D721Med (cell line): ENCODE measurements at places on chromosomes 7 and 10.

- no peak for DNase-seq
Observed at GRCh38 chr10:71383972-71384687, 12.6 kb upstream of the CDH23 start.

GRCh38 chr10:93757801-93758507 lies at the start of gene LGI1:
Gene LGI1, plus strand, starts transcription at chr10:93757936. Its CDS starts 209 bp downstream, at chr10:93758145.
- no peak for DNase-seq

- DNase-seq, result no peak
Observed at GRCh38 chr10:9596368-9596920, 1421.2 kb upstream of the CELF2 start.

- no peak for DNase-seq
Observed at GRCh38 chr7:128424686-128425275, 15.0 kb upstream of the IMPDH1 start.

GRCh38 chr10:26997610-26998009 lies 102.7 kb downstream of the ANKRD26 start:
- no peak for DNase-seq

DNA sequence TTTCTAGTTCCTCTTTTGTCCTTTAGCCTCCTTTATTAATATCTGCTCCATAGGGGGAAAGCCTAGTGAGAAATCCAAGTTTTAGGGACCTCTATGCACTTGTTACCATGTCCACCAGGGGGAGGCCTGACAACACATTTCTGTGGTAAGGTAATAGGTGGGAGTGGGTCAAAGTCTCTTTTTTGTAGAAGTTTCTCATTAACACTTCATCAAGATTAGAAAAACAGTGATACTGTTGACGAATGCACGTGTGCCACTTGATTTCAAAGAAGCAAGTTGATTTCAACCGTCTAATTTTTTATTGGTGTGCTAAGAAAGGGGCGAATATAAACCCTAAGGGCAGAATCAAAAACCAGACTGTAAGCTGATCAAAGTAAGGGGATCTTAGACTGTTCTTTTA lies 30.6 kb downstream of the CISD1 start:
- DNase-seq, result peak; percentile 38

DNA sequence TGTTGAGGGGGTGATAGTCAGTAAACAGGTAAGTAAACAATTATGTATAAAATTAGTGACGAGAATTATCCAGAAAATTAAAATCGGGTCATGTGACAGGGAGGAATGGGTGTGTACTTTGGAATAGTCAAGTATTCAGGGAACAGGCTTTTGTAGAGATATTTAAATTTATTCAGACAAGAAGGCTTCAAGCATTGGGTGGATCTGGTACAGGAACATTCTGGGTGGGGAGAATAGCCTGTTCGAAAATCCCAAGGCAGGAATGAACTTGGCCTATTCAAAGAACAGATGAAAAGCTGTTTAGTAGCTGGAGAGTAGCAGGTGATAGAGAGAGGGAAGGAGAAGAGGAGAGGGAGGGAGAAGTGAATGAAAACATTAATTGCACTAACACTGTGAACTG lies 448.9 kb upstream of the FZD8 start:
- DNase-seq, result no peak

DNA sequence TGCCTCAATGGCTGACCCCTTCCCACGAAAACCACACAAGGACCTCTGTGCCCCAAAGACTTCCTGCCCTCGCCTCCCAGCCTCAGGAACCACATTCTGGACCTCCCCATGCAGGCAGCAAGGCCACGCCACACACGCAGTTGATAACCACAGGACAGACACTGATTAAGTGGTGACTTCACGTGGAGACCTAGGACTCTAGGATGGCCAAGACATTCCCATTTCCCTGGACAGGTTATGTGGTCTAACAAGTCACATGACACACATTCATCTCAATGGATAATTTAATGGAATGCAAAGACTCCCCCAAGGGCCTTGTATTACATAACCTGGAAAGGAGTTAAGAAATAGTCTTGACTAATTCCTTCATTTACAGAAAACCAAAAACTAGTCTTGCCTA lies 110.2 kb downstream of the LARP4B start:
- no peak for DNase-seq
